ENCODE measurements at places on chromosomes 2 and 18. TPM values are rescaled to one million over a fixed set of nuclear protein-coding genes. Genes with fewer than 3 reads are reported as not detected.
A peak's percentile ranks its signal among the peaks of the same experiment; 100 is the strongest.

The LYG2 gene
- not detected for total RNA-seq

- DNase-seq, result no peak
Measured at GRCh38 chr2:156192468-156192867, 140.1 kb downstream of the NR4A2 start.

GRCh38 chr2:47035615-47036488 lies 119.3 kb downstream of the STPG4 start:
- no peak for DNase-seq

- no peak for DNase-seq
Measured at GRCh38 chr18:36828157-36828629, 609 bp downstream of the TPGS2 start.

DNA sequence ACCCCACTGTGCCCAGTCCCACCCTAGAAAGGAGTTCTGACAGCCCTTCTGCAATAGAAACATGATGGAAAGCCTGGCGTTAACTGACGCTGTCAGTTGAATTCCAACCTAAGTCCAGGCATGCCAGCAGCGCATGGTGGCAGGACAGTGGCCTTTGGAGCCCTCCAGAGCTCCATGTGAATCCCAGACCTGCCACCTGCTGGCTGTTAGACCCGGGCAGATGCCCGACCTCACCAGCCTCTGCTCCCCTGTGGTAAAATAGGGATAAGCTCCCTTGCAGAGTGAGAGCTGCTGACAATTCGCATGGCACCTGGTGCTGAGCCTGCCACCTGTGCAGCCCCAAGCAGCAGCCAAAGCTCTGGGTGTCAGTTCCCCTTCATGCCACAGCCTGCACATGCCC lies 138.6 kb downstream of the LOXHD1 start:
- peak; percentile 74 for DNase-seq

- DNase-seq, result no peak
Measured at GRCh38 chr2:176158855-176159662, 2.0 kb downstream of the HOXD3 start.

DNA sequence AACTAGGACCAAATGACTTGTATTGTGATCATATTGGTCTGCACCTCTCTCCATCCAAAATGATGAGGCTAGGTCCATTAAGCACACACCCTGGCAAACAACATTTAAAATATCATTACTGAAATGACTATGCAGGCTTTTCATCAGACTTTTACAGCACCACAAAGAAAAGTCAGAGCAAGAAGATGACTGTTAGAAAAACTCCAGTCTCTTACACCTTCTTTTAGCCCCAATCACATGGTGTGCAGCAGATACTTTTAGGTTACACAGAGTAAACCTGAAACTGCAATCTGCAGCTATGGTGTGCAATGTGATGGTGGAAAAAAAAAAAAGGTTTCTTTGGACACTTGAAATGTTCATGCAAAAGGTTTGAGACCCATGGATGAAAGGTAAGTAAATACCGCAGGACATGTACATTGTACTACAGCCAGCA lies 5.4 kb upstream of the POLI start:
- no peak for DNase-seq

The ACOXL gene
- 0.10 TPM for total RNA-seq

- no peak for DNase-seq
Measured at GRCh38 chr2:45897842-45898241, 246.4 kb downstream of the PRKCE start.

The CD8B2 gene
- total RNA-seq, result not detected

DNA sequence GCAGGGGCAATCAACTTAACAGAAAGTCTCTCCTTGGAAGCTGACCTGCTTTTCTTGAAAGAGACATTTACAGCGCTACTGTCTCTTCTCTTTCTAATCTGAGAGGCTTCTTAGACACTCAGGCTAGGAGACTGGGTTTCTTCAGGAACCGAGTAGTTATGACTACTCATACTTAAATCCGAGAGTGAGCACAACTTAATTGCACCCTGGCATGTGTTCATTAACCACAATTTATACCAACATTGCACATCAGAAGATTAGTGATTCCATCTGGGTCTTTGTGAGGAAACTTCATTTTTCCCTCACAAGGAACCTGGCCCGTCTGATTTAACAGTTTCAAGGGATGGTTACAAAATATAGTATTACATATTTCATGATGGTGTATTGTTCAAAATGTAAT lies 176.9 kb downstream of the UBE2E3 start:
- no peak for DNase-seq

- no peak for DNase-seq
Measured at GRCh38 chr2:229179628-229180027, 91.5 kb downstream of the PID1 start.

DNA sequence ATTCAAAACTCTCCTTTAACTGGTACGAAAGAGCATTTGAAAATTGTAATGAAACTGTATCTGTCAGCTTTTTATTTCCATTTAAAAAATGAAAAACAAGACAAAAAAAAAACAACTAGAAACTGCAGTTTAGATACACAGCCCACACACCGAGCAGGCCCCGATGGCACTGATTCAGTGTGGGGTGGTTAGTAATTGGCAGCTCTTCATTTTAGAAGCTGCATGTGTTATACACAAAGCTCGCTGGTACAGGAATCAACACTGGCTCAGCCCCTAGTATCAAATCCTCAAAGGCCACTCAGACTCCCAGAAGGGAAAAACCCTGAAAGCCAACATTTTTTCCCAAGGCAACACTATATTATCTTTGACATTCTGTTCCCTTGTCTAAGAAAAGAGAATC lies 30.5 kb upstream of the RMDN2 start:
- DNase-seq, result no peak

The AQP12B gene
- not detected for total RNA-seq

- no peak for DNase-seq
Measured at GRCh38 chr2:45011121-45011520, 1.9 kb upstream of the SIX2 start.

The INPP5D gene
- total RNA-seq, result 5.8 TPM

The ANTXR1 gene
- 28.9 TPM for total RNA-seq

GRCh38 chr2:16023506-16024360 lies 83.4 kb downstream of the MYCN start:
- no peak for DNase-seq

- DNase-seq, result no peak
Measured at GRCh38 chr2:180523621-180524340, 456.6 kb upstream of the UBE2E3 start.

DNA sequence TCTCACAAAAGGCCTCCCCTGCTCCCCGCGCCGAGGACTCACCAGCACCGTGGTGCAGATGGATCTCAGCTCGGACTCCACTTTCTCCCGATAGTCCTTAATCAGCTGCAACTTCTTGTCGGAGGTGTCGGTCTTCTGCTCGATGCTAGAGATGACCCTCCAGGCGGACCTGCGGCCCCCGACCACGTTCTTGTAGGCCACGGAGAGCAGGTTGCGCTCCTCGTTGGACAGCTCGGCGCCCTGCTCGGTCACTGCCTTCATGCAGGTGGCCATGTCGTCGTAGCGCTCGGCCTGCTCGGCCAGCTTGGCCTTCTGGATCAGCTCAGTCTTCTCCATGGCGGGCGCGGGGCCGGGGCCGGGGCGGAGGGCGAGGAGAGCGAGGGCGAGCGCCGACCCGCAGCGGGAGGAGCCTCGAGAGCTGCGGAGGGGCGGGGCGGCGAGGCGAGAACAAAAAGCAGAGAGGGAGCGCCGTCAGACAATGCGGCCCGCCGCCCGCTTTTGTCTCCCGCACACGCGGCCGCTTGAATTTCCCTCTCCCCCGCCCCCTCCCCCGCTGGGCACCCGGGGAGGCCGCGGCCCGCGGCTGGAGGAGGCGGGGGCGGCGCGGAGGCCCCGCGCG lies 571 bp downstream of the YWHAQ start:
- peak; percentile 88 for DNase-seq

The DSG2 gene
- 49.6 TPM for total RNA-seq

- DNase-seq, result no peak
Measured at GRCh38 chr2:119724656-119725485, 34.9 kb upstream of the PTPN4 start.

The USP40 gene
- 21.8 TPM for total RNA-seq

- no peak for DNase-seq
Measured at GRCh38 chr2:114127372-114127771, 237.5 kb downstream of the ACTR3 start.

DNA sequence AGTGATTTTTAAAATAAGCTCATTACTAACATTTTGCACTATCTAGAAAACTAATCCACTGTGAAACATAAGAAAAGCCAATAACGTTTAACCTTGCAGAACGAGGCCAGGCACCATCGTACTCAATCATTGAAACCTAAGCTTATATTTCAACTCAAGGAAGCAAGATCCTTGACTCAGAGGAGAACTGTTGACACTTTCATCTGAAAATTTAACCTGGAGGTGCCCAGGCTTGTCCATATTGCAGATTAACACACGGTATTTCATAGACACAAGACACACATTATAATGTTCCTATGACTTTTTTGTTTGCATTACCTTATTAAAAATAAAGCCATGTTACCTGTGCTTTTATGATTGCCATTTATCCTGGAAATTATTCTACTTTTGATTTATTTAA lies 89.6 kb downstream of the ZNF385B start:
- DNase-seq, result no peak

The CD207 gene
- not detected for total RNA-seq

The TMEM37 gene
- 2.9 TPM for total RNA-seq
